ENCODE measurements at places on chromosomes 5 and 9. TPM values are rescaled to one million over a fixed set of nuclear protein-coding genes. Genes with fewer than 3 reads are reported as not detected.

The RACK1 gene
- total RNA-seq = 3,359 TPM

The NOXA1 gene
- total RNA-seq = 1.4 TPM

The GABRA6 gene
- total RNA-seq = not detected

The CDKN2A gene
- total RNA-seq = not detected

The FIBCD1 gene
- total RNA-seq = 20.8 TPM
